Stimulated activated CD4-positive, alpha-beta T cell treated with anti-CD3 and anti-CD28 coated beads, Interleukin-2, amount 100 ng/mL, for 24 hours (primary cell): ENCODE measurements at places on chromosomes 5 and 9.
A peak's percentile ranks its signal among the peaks of the same experiment; 100 is the strongest.

GRCh38 chr9:133323211-133323610 lies 12.8 kb downstream of the SURF6 start:
- DNase-seq, result no peak

DNA sequence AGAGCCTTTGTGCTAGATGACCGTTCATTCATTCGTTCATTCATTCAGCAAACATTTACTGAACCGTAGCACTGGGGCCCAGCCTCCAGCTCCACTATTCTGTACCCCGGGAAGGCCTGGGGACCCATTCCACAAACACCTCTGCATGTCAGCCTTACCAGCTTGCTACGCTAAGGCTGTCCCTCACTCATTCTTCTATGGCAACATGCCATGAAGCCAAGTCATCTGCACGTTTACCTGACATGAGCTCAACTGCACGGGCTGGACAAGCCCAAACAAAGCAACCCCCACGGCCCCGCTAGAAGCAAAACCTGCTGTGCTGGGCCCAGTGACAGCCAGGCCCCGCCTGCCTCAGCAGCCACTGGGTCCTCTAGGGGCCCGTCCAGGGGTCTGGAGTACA lies 6.0 kb downstream of the CEL start:
- no peak for DNase-seq

- DNase-seq, result no peak
Measured at GRCh38 chr9:110638381-110638954, 30.1 kb upstream of the MUSK start.

- peak; percentile 1 for DNase-seq
Measured at GRCh38 chr5:26024774-26025173, 1013.6 kb downstream of the CDH9 start.

DNA sequence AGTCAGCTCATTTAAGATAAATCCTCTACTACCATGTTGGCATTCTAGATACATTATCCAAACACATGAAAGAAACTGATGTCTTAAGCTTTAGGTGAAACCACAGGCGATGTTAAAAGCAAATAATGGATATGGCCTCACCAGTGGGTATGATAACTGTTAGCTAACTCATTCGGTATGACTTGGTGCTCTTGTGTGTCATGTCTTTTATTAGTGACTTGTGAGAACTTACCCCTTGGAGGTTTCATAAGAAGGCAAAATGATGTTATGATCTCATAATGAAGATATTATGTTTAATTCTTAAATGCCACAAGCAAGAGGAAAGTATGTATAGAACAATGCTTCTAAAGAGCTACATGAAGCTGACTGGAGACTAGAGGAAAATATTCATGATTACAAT lies 1227.0 kb downstream of the EFNA5 start:
- DNase-seq, result no peak

DNA sequence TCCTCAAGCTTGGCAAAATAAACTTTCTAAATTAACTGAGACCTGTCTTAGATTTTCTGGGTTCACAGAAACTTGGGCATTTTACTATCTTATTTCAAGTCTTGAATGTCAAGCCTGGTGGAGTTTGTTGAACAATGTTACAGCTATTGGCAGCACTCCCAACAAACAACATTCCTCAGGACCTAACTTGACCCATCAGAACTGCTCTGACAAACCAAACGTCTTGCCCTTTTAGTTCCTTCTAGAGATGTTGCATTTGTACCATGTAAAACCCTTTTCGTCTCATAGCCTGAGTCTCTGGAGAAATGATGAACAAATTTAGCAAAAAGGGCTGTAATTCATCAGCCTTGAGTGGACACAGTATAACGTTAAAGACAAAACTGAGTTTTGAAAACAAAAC lies 51.1 kb downstream of the GNA14 start:
- DNase-seq, result no peak

- no peak for DNase-seq
Measured at GRCh38 chr9:32348106-32348695, 36.2 kb upstream of the ACO1 start.

DNA sequence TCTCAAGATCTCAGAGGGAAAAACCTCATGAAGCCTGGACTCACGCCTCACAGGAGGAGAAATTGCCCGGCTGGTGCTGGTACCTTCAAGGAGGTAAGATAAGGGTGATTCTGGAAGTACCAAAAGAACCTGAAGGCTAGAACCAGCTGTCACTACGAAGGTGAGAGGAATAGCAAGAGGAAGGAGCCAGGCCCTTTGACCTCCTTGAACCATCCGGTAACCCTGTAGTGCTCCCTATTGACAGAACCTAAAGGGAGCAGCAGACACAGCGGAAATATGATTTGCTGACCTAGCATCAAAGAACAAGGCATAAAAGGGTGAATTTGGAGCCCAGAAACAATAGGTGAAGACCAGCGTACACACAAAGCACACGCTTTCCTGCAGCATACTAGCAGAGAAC lies 92.2 kb downstream of the DOCK8 start:
- peak; percentile 24 for DNase-seq

- no peak for DNase-seq
Measured at GRCh38 chr9:33230756-33231622, 9.0 kb upstream of the SPINK4 start.

GRCh38 chr9:69157751-69158466 lies 16.2 kb upstream of the TJP2 start:
- no peak for DNase-seq

- no peak for DNase-seq
Measured at GRCh38 chr5:133347039-133347438, 265.3 kb downstream of the FSTL4 start.

GRCh38 chr5:73630765-73631164 lies 4.8 kb downstream of the ARHGEF28 start:
- no peak for DNase-seq

- no peak for DNase-seq
Measured at GRCh38 chr5:14505310-14506139, 76.1 kb upstream of the OTULINL start.

DNA sequence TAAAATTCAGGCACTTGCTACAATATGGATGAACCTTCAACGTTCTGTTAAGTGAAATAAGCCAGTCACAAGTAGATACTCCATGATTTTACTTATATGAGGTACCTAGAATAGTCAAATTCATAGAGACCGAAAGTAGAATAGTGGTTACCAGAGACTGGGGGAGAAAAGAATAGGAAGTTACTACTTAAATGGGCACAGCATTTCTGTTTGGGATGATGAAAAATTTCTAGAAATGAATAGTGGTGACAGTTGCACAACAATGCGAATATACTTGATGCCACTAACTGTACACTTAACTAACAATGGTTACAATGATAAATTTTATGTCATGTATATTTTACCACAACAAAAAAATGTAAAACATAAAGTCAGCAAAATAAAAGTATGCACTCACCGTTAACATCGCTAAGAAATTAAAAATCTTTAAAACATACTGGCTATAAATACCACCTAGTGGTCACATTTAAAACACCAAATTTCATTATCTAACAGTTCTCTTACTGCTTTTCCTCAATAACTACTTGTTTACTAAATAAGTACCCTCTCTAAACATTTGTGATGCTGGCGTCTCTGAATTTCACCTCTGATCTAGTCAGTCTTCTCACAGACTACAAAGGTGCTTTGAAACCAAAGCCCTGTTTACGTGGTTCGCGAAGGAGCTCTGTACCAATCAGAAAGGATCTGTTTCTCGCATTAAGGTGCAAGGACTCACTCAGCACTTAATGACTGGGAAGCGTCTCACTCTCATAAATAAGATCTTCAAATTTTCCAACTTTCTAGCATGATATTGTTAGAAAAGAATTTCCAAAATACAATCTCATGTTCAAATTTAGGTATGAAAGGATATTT lies 22.7 kb downstream of the KIF3A start:
- no peak for DNase-seq

DNA sequence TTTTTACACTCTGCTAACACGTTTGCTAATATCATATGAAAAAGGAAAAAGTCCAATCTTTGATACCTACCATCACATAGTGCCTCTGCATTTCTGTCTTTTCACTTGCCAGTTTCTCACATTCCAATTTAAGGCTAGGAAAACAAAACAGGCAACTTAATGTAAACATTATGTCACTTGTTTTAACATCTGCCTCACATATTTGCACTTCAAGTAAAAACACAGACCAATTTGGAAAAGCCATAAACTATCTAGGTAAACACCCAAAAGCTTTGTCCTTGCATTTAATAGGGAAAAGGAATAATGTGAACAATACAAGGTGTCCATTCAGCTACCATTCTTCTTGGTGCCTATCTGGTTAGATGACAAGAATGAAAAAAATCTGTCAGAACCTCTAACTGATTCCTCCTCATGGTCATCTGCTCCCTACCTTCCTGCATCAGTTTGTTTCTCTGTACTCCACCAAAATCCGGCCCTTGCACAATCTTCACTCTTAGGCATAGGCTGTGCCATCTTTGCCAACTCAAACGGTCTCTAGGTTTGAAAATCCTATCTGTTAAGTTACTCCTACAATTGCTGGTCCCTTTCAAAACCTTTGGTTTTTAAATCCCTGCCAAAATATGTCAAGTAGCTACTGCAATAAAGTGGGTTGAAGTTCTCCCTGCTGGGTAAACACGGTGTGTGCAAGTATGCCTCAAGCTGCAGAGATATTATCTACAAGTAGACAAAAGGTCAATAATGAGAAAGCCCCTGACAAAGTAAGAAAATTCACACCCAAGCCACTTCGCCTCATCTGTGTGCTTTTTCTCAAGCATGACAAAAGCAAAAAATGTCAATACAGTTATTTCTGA lies 3.4 kb downstream of the TLE1 start:
- no peak for DNase-seq

DNA sequence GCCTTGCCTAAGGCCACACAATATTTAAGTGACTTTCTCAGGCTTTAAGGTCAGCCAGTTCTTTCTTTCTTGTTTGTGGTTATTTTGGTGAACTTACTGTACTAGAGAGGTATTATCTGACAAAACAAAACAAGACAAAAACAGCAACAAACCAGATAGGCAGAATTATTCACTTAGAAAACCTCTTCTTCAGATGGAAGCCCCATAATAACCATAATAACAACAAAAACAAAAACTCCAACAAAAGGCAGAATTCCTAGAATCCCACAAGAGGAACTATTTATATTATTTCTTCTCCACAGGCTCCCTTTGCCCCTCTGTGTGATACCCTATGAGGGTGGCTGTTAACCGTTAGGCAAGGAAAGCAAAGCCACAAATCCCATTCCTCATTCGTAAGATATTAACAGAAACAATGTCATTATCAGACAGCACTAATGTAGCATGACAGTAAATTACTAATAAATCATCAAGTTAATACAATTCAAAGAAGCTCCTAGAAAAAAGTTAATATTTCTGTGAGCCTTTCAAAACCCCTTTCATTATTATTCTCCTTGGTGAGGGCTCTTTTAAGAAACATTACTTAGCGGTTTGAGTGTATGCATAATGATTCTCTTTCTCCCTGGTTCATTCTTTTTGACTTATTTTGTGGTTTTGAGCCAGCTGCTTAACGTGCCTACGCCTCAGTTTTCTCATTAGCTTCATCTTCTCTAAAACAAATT lies 274.9 kb downstream of the EFNA5 start:
- no peak for DNase-seq

- no peak for DNase-seq
Measured at GRCh38 chr5:78300464-78301045, 6.1 kb upstream of the AP3B1 start.

- no peak for DNase-seq
Measured at GRCh38 chr5:135012033-135012588, 21.9 kb downstream of the PITX1 start.

DNA sequence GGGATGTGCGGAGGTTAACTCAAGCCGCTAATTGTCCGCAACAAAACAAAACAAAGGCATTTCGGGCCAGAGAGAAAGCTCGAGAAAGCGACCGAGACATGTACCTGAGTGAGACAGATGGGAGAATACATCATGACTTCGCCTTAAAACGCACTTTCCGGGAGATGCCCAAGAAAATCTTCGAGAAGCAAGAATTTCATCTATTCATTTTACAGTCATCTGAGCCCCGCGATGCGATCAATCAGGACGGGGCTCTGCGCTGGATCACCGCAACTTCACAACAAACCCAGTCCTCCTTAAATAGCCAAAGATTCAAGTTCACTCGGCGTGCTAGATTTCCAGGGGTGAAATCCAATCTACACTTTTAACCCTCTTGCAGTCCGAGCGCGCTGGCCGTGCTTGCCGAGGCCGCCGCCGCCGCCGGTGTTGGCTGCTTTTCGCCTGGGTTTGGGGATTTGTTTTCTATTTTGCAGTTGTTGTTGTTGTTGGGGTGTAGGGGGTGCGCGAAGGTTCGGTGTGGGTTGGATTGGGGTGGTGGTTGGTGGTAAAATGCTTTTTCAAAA lies 482 bp downstream of the NFIB start:
- peak; percentile 10 for DNase-seq

DNA sequence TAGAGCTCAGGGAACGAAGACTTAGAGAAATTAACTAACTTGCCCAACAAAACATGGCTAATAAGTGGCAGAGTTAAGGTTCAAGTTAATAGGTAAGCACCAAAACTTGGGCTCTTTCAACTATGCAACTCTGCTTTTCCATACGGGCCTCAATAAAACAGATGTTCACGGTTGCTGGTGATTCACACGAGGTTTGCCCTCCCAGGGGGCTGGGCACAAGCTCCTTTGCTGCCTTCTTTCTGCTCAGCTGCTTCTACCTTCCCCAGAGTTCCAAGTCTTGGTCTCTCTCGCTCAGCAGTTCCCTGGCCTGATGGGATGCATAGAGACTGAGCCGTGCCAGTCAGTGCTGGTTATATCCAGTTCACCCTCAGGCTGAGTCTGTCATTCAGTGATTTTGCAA lies 217.9 kb downstream of the SREK1 start:
- DNase-seq, result no peak

DNA sequence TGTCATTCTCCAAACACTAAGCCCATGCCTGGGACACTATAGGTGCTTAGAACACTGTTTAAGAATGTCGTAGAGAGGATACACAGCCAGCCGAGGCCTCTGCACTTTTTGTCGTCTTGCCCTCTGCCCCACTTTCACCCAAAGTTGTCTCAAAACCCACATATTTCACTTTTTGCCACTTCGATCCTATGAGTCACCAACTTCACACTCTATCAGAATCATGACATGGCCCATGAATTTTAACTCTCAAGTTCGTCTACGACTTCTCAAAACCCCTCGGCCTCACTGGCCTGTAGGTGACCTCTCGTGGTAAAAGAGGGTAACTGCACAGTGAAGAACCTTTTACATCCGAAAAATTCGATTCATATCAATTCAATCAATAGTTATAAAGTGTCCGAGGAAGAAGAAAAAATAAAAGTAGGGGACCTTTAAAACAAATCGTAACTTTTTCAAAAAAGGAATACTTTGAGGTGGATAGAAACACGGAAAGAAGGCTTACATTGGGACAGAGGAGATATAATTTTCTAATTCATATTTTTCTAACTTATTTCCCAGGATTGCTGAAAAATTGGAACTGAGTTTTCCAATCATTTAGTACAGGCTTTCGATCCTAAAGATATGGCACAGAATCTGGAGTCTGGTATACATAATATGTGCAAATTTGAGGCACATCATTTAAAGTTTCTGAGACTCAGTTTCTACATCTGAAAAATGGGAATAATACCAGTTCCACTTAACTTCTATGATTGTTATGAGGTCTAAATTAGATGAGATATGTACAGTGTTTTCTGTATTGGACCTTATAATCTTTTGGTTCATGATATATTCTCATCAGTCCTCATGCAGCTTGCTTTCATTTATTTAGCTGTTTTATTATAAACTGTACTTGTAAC lies 122.6 kb downstream of the APBA1 start:
- DNase-seq, result peak; percentile 5

- DNase-seq, result no peak
Measured at GRCh38 chr5:139378101-139378825, 4.8 kb downstream of the SLC23A1 start.
